Large intestine (tissue), 12 donors: ENCODE measurements at places on chromosomes 6 and 20. TPM values are rescaled to one million over a fixed set of nuclear protein-coding genes. Genes with fewer than 3 reads are reported as not detected.
A peak's percentile ranks its signal among the peaks of the same experiment; 100 is the strongest.

DNA sequence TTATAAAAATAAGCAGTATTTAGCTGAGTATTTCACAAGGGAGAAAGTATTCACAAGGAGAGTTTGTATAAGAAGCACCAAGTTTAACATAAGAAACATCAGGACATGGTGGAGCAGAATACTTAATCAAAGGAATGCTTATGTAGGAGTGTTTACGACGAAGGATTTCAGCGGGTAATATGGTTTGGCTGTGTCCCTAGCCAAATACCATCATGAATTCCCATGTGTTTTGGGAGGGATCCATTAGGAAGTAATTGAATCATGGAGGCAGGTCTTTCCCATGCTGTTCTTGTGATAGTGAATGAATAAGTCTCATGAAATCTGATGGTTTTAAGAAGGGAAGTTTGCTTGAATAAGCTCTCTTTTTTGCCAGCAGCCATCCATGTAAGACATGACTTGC, 1099.1 kb upstream of the ADGRB3 start:
- H3K27ac ChIP-seq: no peak overlapping the region
- H3K36me3 ChIP-seq: no peaks in the 10 kb centered on the region
- no peaks in the 10 kb centered on the region for H3K27me3 ChIP-seq
- DNase-seq: no peak

DNA sequence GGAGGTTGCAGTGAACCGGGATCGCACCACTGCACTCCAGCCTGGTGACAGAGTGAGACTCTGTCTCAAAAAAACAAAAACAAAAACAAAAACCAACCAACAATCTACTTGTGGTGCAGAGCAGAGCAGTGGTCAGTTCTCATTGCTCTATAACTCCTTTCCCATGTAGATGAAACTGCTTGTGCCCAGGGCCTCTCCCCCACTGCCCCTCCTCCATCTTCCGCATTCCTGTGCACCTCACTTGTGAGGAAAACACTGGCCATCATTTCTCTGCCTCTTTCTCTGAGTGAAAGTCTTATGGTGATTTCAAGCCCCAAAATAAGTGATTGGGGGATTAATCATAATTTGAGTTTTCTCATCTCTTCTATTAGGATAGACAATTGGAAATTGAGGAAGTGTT, 63.9 kb upstream of the GLP1R start:
- no peak overlapping the region for H3K27ac ChIP-seq
- no peaks in the 10 kb centered on the region for H3K36me3 ChIP-seq
- no peak for DNase-seq
- peaks cover 18% of the 10 kb centered on the region for H3K4me1 ChIP-seq

DNA sequence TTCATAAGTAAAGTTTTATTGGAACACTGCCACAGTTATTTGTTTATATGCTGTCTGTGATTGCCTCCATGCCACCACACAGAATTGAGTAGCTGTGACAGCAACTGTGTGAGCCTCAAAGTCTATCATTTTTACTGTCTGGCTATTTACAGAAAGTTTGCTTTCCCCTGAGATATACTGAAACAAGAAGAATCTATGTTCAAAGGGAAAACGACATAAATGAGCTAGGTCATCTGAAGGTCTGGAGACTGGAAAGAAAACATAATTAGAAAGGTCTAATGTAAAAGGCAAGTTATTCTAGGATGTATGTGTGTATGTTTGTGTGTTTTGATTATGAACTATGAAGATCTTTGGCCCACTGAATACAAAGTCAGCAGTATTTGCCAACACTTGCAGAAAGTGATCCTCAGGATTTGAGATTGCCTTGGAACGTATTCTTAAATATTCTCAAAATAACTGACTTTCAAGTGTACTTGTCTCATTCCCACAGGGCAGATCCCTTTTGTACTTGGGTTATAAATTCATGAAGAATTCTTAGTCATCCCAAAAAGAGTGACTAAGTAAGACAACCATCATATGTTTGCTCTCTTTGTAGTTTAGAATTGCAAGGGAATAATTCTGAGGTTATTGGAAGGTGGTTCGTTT, 677.7 kb downstream of the DOK5 start:
- no peaks in the 10 kb centered on the region for H3K36me3 ChIP-seq
- no peak for DNase-seq
- H3K27me3 ChIP-seq: no peaks in the 10 kb centered on the region
- no peaks in the 10 kb centered on the region for H3K4me1 ChIP-seq
- no peak overlapping the region for H3K4me3 ChIP-seq
- no peak overlapping the region for H3K27ac ChIP-seq

DPPA5 gene
- not detected for polyA plus RNA-seq

COL20A1 gene
- 7.2 TPM for polyA plus RNA-seq

GRCh38 chr6:3318226-3318625, 59.5 kb downstream of the PSMG4 start:
- H3K4me1 ChIP-seq: no peaks in the 10 kb centered on the region
- no peak overlapping the region for H3K27ac ChIP-seq
- H3K4me3 ChIP-seq: no peak overlapping the region
- H3K27me3 ChIP-seq: no peaks in the 10 kb centered on the region
- peaks cover 38% of the 10 kb centered on the region for H3K36me3 ChIP-seq
- DNase-seq: no peak

SSTR4 gene
- not detected for polyA plus RNA-seq

DNA sequence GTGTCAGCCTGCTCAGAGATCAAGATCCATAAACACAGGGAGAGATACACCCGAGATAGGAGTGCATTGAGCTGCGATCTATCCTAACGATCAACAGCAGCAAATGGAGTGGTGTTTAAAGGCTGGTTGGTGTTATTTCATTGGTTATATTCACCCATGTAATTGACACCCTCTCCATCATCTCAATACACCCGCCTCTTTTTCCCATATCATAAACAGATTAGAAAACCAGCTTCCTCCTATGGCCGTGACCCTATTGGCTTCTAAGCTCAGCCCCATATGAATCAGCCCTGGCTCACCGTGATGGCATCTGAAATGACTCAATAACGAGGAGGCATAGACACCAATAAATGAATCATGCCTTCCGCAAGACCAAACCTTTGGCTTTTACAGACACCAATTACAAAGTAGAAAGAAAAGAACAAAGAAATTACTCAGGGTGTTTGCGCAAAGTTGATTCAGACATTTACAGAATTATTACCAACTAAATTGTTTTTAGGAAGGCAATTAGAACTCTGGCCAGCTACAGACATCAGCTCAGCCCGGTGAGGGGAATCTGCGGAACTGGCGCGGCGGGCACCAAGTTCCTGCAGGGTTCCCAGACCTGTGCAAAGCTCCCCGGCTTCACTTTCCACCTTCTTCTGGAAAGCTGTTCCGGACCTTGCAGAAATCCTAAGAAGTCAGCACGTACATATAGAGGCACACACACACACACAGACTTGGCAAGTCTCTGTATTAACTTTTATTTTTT, 11.5 kb downstream of the PMEPA1 start:
- H3K4me3 ChIP-seq: no peak overlapping the region
- peak overlapping the region; percentile 46 for H3K27ac ChIP-seq
- H3K36me3 ChIP-seq: peaks cover 7% of the 10 kb centered on the region
- no peaks in the 10 kb centered on the region for H3K27me3 ChIP-seq

DNA sequence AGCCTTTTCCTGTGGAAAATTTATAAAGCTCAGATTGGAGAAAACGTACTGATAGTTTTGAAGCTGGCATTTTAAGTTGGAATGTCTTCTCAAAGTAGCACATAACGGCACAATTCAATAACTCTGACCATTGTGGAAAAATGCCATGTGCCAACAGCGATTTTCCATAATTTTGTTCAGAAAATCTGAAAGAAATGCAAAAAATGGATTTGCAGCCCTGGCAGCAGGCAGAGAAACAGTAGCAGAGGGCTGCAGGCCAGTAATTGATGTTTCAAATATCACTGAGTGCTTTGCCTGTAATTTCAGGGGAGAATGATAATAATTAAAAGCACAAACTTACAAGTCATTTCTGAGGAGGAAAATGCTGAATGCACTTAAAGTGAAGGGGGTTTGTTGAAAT, 507.4 kb downstream of the MAFB start:
- H3K4me3 ChIP-seq: no peak overlapping the region
- H3K27ac ChIP-seq: no peak overlapping the region
- no peaks in the 10 kb centered on the region for H3K27me3 ChIP-seq
- DNase-seq: no peak
- no peaks in the 10 kb centered on the region for H3K4me1 ChIP-seq

- H3K4me3 ChIP-seq: no peak overlapping the region
- no peaks in the 10 kb centered on the region for H3K27me3 ChIP-seq
- DNase-seq: peak; percentile 29
- H3K27ac ChIP-seq: no peak overlapping the region
Observed at GRCh38 chr6:11969092-11969491, 43.0 kb upstream of the HIVEP1 start.

DNA sequence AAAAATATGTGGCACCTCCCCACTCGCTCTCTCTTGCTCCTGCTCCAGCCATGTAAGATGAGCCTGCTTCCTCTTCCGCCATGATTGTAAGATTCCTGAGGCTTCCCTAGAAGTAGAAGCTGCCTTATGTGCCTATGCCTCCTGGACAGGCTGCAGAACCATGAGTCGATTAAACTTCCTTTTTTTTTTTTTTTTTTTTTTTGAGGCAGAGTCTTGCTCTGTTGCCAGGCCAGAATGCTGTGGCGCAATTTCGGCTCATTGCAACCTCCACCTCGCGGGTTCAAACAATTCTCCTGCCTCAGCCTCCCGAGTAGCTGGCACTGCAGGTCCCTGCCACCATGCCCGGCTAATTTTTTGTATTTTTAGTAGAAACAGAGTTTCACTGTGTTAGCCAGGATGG, 112.5 kb downstream of the FAM217A start:
- no peaks in the 10 kb centered on the region for H3K36me3 ChIP-seq
- no peaks in the 10 kb centered on the region for H3K4me1 ChIP-seq
- no peak overlapping the region for H3K27ac ChIP-seq
- no peak overlapping the region for H3K4me3 ChIP-seq

- H3K4me1 ChIP-seq: no peaks in the 10 kb centered on the region
- peaks cover 3% of the 10 kb centered on the region for H3K27me3 ChIP-seq
Observed at GRCh38 chr6:3946778-3947177, 97.6 kb downstream of the FAM50B start.

DNA sequence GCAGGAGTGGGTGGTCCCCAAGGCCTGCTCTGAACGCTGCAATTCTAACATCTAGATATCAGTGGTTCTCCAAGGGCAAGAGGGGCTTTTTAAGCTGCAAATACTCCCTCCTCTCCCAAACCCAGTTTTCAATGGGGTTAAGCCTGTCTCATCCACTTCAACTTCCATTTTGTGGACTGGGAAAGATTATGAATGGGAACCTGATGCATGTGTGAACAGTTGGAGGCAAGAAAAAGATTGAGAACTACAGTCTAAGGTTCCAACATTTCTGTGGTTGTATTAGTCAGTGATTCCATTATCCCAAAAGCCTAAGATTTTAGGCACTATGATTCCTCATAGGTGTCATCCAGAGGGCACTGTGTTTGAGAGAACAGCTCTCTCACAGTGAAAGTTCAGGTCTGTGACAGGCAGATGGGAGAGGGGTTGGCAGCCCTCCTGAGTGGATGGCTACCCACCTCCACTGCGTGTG, 53.7 kb downstream of the HNF4A start:
- H3K4me1 ChIP-seq: peaks cover 90% of the 10 kb centered on the region
- H3K27ac ChIP-seq: peak overlapping the region; percentile 90
- H3K27me3 ChIP-seq: no peaks in the 10 kb centered on the region
- DNase-seq: no peak
- H3K4me3 ChIP-seq: no peak overlapping the region
- H3K36me3 ChIP-seq: peaks cover 72% of the 10 kb centered on the region

DNA sequence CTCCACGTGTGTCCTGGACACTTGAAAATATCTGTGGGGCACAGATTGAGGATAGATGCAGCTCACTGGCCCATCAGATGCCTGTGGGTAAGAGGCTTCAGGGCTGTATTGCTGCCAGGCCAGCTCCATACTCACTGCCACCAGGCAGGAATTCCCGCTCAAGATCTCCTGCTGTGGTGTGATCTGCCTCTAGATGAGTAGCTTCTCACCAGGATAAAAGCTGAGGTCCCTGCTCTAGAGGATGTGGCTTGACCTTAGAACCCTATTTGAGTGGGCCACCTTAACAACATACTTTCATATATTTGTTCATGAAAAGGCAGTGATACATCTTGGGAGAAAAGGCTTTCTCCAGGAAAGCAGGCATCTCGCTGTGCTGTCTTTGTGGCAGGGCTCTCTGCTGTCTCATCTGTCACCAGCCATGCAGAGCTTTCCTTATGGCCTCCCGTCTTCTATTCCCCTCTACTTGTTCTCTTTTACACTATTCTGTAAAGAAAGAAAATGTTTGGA, 165.7 kb upstream of the RNF217 start:
- DNase-seq: no peak
- H3K36me3 ChIP-seq: no peaks in the 10 kb centered on the region
- no peak overlapping the region for H3K4me3 ChIP-seq
- H3K27me3 ChIP-seq: no peaks in the 10 kb centered on the region
- H3K27ac ChIP-seq: no peak overlapping the region

BPIFB1 gene
- not detected for polyA plus RNA-seq

SYNDIG1 gene
- polyA plus RNA-seq: 2.0 TPM

DNA sequence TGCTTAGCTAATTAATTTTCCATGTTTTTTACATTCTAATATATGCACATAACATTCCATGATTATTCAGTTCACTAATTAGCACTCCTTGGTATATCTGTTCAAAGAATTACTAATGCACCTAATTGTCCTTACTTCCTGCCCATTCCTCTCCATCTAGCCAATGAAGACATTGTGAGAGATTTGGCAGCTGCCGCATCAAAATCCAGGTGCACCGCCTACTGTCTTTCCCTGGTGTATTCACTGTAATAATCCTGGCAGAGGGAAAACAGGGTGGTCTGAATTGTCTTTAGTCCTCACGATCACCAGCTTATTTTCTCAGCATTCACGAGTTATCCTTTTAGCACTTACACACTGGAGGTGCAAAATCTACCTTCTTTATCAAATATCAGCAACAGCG, 61.0 kb upstream of the SCGN start:
- no peaks in the 10 kb centered on the region for H3K4me1 ChIP-seq
- no peak overlapping the region for H3K4me3 ChIP-seq
- DNase-seq: no peak
- peaks cover 16% of the 10 kb centered on the region for H3K36me3 ChIP-seq
- H3K27me3 ChIP-seq: no peaks in the 10 kb centered on the region
- H3K27ac ChIP-seq: no peak overlapping the region

- no peak overlapping the region for H3K27ac ChIP-seq
- no peaks in the 10 kb centered on the region for H3K27me3 ChIP-seq
- H3K36me3 ChIP-seq: no peaks in the 10 kb centered on the region
- peaks cover 10% of the 10 kb centered on the region for H3K4me1 ChIP-seq
- no peak overlapping the region for H3K4me3 ChIP-seq
Observed at GRCh38 chr20:23129891-23130621, 43.9 kb upstream of the CD93 start.

DNA sequence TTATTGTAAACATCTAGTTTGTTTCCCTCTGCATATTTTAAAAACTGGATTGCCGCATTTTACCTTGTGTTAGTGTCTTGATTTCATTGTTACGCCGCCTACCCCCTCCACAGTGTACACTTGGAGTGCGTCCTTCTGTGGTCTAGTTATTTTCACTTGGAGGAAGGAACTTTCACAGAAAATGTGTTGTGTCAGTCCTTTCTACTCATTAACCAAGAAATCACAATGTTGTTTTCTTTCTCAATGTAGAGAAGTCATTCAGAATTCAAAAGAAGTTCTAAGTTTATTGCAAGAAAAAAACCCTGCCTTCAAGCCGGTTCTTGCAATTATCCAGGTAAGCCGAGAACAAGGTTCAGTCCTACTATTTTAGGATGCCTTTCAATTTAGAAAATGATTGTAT, 10.3 kb downstream of the MTHFD1L start:
- H3K36me3 ChIP-seq: no peaks in the 10 kb centered on the region
- no peak overlapping the region for H3K4me3 ChIP-seq
- H3K27ac ChIP-seq: no peak overlapping the region
- peaks cover 3% of the 10 kb centered on the region for H3K4me1 ChIP-seq
